ENCODE measurements at places on chromosomes 4 and X.

DNA sequence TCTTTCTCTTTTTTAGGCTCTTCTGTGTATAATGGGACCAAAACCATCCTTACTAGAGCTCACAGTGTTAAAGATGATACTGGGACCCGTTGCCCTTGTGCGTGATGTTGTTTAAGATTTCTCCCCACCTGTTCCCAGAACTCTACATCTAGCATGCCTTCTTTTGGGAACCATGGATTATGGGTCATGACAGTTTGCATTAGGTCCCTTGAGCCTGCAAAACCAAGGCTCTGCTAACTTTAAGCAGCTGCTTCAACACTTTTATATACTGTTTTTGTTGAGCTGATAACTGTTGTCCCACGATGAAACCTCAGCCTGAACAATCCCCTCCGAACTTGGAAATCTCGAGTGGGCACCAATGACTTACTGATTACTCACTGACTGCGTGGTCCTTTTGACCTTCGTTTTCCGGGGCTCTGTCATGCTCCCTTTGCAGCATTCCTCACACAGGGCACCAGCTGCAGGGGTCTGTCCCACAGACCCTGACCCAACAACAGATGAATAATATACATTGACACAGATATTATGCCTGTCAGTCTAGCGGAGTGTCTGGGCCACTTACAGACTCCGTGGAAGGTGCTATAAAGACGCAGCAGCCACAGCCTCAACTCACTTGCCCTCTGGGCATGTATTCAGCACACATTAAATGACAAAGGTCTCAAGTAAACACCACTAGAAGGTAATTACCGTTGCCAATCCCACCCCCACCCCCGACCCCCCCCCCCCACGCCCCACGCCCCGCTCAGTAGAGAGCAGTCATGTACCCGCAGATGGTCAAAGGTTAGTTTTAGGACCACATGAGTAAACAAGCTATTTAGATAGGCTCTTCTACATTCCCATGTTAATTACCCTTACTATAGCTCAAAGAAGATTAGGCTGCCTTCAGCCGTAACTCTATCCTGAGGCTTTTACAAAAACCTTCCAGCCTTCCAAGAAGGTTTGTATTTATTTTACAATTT is 162.0 kb upstream of the WDFY3 start:
- DNase-seq, result no peak

DNA sequence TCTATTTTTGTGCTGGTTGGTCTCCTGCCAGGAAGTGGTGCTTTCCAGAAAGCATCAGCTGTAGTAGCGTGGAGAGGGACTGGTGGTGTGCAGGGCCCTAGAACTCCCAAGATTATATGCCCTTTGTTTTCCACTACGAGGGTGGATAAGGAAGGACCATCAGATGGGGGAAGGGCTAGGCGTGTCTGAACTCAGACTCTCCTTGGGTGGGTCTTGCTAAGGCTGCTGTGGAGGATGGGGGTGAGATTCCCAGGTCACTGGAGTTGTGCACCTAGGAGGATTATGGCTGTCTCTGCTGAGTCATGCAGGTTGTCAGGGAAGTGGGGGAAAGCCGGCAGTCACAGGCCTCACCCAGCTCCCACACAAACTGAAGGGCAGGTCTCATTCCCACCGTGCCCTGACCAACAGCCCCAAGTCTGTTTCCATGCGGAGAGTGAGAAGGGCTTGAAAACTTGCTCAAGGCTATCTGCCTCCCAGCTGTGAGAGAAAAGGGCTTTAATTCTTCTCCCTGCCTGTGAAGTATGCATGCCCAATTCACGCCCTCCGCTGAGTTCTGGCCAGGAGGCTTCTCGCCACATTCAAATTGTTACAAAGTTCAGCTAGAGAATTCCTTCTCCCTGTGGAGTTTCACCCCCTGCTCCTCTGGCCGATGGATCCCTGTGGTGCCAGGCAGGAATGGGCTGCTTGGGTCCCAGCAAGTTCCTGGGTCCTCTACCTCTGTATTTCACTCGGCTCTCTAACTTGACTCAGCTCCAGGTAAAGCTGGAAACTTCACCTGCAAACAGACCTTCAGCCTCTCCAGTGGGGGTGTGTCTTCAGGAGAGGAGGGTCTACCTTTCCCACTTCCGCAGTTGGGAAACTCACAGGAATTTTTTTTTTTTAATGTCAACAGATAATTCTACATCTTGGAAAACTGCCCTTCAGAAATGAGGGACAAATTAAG is 7.7 kb upstream of the CSTF2 start:
- no peak for DNase-seq

DNA sequence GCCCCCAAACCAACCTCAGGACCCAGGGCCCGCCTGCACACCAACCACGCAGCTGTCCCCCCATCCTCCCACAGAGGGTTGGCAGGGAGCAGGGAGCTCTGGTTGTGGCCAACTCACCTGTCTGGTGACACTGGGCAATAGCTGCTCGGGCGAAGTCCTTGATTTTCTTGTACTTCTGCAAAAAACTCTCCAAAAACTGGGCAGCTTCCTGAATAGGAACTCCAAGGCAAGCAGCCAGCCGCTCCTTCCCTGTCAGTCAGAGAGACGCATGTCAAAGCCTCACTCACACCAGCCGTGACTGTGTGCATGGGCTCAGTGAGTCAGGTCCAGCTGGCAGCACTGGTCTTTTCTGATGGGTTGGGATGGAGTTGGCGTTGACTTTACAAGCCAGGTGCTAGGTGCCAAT is 26.4 kb downstream of the NAT8L start:
- DNase-seq, result no peak

DNA sequence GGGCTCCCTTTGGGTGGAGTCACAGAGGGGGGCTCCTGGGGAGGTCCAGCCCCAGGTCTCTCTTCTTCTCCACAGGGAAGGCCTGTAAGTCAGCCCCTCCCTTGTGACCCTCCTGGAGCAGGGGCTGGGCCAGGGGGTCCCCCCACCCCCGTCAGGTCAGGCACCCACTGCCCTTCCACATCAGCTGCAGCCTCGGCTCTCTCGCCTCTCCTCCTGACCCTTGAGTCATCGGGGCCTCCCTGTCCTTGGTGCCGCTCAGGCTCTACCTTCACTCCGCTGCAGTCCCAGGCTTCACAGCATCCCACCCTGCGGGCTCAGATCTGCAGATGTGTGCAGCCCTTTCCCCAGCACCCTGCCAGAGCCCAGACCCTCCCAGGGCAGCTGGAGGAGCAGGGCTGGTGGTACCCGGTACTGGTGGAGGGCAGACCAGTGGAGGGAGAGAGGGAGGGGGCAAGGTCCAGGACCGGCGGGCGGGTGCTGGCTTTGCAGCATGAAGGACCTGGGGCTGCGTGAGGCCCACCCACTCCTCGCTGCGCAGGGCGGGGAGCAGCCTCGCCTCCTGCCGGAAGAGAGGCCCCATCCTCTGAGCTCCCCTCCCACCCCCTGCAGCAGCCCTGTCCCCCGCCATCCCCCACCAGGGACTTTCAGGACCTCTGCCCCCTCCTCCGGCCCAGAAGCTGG is 117.1 kb downstream of the FAM53A start:
- DNase-seq, result no peak

- no peak for DNase-seq
These were observed 16.1 kb upstream of the USO1 start for GRCh38 chr4:75708218-75708691.

GRCh38 chr4:87209696-87210095 is 10.7 kb downstream of the KLHL8 start:
- DNase-seq, result no peak

- no peak for DNase-seq
These were observed 48.6 kb upstream of the PARM1 start for GRCh38 chr4:74884266-74884665.

- no peak for DNase-seq
These were observed 79.2 kb downstream of the UNC5C start for GRCh38 chr4:95469617-95470016.

GRCh38 chr4:59671037-59671436 is 1529.1 kb upstream of the ADGRL3 start:
- no peak for DNase-seq

DNA sequence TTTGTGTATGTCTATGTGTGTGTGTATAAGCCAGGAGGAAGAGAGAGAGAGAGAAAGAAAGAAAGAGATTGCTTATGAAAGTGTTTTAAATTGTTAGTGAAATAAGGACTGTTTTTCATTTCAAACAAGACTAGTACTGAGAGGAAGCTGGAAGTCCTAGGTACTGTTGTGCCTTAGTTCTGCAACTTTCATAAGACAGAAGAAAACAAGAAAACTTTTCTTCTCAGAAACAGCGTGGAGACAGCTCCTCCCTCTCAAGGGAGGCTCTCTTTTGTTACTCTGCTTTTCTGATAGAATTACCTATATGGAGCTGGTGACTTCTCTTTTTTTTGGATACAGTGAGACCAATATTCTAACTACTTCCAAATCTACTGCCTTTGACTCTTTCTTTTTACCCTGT is 62.5 kb downstream of the BANK1 start:
- DNase-seq, result no peak

DNA sequence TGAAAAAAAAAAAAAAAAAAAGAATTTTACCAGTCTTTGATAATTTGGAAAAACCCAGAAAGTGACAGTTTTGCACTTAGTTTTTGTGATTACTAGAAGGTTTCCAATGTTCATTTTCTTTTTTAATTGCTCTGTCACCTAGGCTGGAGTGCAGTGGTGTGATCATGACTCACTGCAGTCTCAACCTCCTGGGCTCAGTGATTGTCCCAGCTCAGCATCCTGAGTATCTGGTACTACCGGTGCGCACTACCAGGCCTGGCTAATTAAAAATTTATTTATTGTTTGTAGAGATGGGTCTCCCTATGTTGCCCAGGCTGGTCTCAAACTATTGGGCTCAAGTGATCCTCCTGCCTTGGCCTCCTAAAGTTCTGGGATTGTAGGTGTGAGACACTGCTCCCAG is 3.3 kb downstream of the NUDT9 start:
- no peak for DNase-seq

DNA sequence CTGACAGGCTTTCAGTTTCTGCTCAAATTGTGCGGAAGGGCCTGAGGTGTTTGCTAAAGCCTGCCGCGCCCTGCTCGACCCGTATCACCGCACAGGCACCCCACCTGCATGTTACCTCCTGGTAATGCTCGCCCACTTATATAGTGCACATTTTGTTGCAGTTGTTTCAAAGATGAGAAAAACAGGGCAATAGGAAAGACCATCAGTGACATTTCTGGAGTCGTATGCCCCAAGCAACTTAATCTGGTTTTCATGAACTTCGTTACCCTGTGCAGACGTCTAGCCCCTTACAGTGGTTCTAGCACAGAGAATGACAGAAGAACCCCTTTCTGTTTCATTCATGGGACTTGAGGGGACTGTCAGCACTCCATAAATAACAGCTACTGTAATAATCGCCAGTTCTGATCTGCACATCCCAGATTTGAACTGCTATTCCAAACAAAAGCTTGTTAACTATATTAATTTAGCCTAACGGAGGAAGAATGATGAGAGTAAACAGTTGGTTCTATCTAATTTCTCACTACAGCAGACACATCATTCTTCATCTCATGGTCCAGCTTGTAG is 940 bp upstream of the DCTD start:
- DNase-seq, result no peak

DNA sequence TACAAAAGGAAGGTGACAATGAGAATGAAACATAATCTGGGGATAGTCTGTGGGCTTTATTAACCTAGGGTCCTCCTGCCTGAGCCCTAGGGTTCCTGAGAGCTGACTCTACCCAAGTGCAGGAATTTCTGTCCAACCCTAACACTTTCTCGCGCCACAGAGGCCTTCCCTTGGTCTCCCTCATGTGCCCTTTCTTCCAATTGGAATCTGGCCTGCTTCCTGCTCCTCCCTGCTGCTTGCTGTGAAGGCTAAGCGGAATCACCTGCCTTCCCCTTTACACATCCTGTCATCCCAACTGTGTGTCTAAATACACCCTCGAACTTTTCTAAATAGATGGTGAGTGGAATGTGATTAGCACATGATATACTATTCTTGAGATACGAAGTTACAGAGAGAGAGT is 5.9 kb downstream of the MAGEA11 start:
- DNase-seq, result no peak

- DNase-seq, result no peak
These were observed 10.2 kb upstream of the DLG3 start for GRCh38 chrX:70434352-70434866.

GRCh38 chr4:110614976-110615352 is 7.9 kb downstream of the PITX2 start:
- DNase-seq, result no peak

DNA sequence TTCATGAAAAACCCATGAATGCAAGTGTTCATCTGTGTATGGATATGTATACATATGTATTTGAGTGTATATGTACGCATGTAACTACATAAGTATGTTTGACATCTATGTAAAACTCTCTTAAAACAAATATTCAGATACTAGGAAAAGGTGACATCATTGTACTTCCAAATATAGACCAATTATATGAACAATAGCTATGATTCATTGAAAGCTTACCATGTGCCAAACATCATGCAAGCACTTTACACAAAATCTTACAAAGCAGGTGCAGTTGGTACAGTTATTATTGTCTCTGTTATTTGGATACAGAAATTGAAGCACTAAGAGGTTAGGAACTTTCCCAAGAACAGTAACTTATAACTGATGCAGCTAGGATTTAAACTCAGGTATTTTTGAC is 21.4 kb downstream of the MAGEB17 start:
- DNase-seq, result no peak

GRCh38 chr4:55517526-55518229 is 29.0 kb downstream of the CLOCK start:
- no peak for DNase-seq

DNA sequence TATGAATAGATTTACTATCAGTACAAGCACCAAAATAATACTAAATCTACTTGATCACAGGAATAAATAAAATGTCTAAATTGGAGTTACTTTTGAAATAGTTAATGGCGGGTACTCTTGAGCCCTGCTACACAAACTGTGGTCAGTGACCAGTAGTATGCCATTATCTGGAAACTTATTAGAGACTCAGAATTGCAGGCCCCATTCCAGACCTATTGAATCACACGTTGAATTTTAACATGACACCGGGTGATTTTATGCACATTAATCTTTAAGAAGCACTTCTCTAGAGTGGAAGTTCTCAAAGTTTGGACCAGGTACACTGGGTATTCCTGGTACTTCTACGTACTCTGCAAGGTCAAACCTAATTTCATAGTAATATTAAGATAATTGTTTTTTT is 660.0 kb upstream of the POU3F4 start:
- no peak for DNase-seq

GRCh38 chrX:45621376-45622041 is 420.8 kb upstream of the DIPK2B start:
- DNase-seq, result no peak

DNA sequence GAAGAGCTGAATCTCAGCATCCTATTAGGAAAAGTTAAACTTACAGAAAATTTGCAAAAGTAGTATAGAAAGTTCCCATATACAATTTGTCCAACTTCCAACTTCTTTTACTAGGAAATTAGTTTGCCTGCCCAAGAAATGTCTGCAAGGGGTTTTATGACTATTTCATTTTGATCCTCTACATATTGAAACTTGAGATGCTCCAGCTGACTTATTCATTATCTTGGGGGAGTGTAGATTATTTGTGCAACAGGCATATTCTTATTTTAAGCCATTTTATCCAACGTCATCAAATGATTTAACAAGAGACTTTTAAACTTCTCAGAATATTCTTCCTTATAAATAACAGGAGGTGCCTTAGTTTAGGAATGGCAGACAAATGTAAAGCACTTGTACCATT is 317.1 kb upstream of the FTHL17 start:
- no peak for DNase-seq
